ENCODE measurements at places on chromosomes 2 and 18.

DNA sequence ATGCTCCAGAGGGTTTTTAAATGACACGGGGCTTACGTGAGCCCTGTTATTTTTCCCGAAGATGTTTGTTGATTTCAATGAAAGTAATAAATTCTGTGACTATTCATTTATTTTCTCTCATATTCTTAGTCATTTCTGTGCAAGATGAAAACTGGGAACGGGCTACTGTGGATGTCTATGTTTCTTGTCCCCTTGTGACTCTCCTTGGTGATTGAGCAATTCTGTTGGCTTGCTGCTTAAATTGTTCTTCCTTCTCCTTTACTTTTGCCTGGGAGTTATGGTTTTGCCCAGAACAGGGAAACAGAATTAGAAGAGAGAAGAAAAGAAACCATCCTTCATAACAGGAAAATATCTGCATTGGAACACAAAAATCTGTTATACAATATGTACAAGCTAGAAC lies 508.2 kb upstream of the DSEL start:
- no peak for DNase-seq

- no peak for DNase-seq
Observed at GRCh38 chr18:59740141-59740540, 42.9 kb upstream of the CCBE1 start.

GRCh38 chr18:4789506-4789905 lies 334.4 kb upstream of the DLGAP1 start:
- no peak for DNase-seq

GRCh38 chr18:78416853-78417252 lies 562.8 kb upstream of the SALL3 start:
- DNase-seq = no peak

DNA sequence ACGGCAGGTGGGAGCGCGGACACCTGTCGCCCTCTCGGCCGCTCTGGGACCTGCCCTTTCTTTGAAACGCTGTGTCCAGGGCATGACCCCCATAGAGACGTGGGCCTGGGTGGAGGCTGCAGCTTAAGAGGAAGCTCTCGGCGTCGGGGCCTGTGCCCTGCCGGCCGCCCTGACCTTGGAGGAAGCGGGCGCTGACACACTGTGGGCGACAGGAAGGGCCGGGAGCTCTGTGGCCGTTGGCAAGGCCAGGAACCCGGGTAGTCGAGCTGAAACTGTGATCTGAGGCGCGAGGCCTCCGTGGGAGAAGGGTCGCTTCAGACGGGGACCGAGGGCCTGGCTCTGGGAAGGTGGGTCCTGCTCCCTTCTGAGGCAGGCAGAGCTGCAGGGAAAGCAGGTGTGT lies 28.2 kb downstream of the KCNG2 start:
- no peak for DNase-seq

- DNase-seq = no peak
Observed at GRCh38 chr2:240024766-240025165, 376 bp downstream of the NDUFA10 start.

GRCh38 chr2:186187854-186188253 lies 298.2 kb upstream of the ZC3H15 start:
- DNase-seq = no peak

All from NCI-H2227 treated with DMSO at 0.1 percent for 48 hours (cell line).